ENCODE measurements at places on chromosomes 1 and 21.

DNA sequence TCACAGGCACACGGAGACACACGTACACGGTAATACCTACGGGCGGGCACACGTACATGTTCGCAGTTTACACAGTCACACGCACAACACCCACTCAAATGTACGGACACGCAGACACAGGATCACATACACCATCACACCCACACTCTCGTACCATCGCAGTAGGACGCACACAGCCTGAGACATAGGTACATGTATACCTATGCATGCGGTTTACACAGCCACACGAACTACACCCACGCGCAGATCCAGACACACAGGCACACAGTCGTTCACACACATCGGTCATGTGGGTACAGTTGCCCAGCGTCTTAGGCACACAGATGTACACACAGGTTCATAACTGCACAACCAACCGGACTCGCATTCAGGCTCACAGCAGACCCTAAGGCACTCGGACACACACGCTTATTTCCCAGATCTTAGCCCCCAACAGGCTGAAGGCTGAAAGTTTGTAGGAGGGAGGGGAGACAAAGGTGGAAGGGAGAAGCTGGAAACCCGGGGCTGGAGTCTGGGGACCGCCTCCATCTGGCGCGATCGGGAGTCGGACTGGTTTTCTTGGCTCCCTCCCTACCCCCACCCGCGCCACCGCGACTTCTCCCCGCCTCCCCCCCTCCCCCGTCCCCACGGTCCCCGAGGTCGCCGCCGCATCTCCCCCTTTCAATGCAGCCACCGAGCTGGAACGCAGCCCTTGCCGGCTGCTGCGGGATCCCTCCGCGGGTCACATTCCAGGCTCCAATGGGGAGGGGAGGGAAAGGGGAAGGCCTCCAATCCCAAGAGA, 51.9 kb upstream of the SYNC start:
- DNase-seq: no peak

DNA sequence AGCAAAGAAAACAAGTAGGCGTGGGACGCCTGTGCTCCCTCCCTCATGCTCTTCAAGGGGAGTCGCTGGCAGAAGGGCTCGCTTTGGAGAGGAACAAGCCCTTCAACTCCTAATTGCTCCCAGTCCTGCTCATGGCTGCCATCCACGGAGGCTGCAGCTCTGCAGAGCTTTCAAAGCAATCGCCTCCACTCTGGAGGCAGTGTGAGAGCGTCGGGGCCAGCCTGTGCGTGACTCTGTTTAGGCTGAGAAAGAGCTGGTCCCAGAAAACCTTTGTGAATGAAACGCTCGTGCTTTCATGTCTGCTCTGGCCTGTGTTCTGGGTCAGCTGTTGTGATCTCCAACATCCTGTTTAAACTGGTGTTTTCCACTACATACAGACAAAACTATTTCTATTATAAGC, 23.9 kb upstream of the RUNX1 start:
- DNase-seq: no peak

DNA sequence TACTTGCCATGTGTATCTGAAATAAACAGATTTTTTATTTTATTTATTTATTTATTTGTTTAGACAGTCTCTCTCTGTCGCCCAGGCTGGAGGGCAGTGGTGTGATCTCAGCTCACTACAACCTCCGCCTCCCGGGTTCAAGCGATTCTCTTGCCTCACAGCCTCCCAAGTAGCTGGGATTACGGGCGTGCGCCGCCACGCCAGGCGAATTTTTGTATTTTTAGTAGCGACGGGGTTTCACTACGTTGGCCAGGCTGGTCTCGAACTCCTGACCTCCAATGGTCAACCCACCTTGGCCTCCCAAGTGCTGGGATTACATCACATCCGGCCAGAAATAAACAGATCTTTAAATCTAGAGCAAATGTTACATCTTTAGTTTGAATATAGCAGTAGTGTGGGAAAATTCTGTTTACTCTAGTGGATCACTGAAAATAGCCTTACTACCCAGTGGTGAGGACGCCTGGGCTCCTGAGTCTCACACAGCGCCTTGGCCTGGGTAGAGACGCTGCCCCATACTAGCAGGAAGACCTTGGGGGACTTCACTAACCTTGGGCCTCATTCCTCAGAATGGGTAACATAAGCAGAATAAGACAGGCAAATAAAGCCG, 709 bp downstream of the GART start:
- no peak for DNase-seq

- no peak for DNase-seq
Measured at GRCh38 chr1:48619539-48619938, 147.5 kb upstream of the SPATA6 start.

- DNase-seq: no peak
Measured at GRCh38 chr1:243927381-243927780, 77.3 kb upstream of the AKT3 start.

- DNase-seq: no peak
Measured at GRCh38 chr1:232629250-232630046, 485 bp downstream of the SIPA1L2 start.

DNA sequence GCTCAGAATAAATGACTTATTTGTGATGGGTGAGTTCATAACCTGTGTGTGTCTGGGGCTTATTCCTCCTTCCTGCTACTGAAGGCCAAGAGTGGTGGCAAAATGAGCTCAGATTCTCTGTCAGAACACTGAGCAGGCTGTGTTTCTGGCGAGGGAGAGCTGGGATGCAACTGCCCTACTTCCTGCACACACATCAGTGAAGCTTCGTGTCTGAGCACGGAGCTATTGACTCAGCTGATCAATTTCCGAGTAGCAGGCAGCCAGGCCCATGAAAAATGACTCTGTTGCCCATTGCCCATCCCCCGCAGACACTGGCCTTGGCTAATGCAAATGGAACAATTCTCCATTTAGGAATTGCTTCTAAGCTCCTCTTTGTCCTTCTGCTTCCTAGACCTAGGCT, 27.7 kb downstream of the TNR start:
- DNase-seq: no peak

- no peak for DNase-seq
Measured at GRCh38 chr1:59816318-59816878, 1.6 kb downstream of the HOOK1 start.

- no peak for DNase-seq
Measured at GRCh38 chr1:182447660-182448059, 2.3 kb upstream of the RGSL1 start.

GRCh38 chr1:220572416-220572815, 44.5 kb downstream of the MARK1 start:
- no peak for DNase-seq

GRCh38 chr1:182149411-182149965, 88.0 kb upstream of the ZNF648 start:
- no peak for DNase-seq

GRCh38 chr1:19080721-19081120, 124.2 kb upstream of the IFFO2 start:
- DNase-seq: no peak

DNA sequence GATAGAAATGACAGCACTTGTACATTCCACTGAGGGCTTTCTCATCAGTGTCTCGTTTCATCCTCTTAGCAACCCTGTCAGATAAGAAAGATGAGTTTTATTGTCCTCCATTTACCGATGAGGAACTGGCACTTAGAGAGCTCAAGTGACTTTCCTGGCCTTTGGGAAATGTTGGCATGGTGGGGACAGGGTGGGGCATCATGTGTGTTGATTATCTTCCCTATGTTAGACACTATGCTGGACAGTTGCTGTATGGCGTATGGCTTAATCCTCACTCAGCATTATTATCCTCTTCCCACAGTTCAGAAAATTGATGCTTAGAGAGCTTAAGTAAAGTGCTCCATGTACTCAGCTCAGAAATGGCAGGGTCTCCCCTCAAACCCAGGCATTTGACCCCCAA, 163.2 kb downstream of the CAMTA1 start:
- no peak for DNase-seq

- DNase-seq: no peak
Measured at GRCh38 chr1:44924835-44925464, 61.4 kb downstream of the EIF2B3 start.

DNA sequence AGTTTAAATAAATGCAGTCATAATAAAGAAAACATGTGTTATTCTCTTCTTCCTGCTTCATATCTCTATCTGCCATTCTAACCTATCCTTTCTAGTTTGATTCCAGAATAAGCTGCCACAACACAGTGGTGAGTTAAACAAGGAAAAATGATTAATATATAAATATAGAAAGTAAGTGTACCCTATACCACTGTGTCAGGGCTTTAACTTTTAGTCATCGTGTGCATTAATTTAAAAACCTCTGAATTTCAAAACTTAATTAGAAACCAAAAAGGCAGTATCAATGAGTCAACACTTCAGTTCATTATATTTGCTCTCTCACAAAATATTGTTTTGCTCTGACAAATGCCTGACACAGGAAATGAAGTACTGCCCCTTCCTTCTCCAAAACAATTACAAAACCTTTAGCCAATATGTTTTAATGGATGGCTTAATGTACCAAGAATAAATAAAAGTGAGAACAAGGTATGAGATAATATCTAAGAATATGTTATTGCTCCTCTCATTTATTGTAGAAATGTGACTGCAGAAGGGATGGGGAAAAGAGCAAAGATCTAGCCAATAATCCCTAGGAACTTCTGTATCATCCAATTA, 634.8 kb downstream of the KCNT2 start:
- peak; percentile 1 for DNase-seq

- no peak for DNase-seq
Measured at GRCh38 chr1:36534711-36535412, 52.1 kb upstream of the CSF3R start.

GRCh38 chr1:204171751-204172178, 5.6 kb upstream of the REN start:
- DNase-seq: no peak

DNA sequence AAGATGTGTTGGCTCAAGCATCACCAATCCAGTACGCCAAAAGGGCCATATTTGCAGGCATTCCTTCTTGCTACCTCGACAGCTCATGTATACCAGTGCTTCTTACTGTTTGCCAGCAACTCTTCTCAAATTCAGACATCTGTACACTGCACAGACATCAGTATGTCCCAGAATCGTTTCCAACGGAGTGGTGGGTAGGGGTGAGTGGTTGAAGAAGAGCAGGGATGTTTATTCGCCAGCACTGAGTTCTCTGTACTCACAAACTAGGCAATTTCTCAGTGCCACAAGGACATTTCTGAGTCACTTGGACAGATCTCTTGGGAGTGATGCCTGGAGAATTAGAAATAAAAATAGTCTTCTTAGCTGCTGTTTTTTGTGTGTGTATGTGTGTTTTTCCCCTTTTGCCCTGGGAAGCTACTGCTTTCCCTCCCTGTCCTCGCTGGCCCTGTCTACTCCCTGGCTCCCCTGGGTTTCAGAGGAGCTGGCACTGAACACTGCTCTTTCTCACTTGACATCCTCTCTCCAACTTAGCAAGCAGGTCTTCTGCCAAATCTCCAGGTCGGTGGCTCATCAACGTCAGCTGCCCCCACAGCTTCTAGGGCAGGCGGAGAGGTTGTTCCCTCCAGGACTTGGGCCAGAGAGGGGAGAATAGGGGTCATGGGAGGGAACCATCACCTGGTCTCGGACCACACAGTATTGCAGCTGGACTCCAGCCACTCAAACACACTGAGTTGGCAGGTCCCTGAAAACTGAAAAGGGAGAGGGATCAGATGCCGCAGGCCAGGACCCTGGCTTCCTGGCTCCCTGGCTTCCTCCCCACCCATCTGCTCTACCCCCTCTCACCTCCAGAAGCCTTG, 90.5 kb downstream of the NMNAT2 start:
- DNase-seq: no peak

DNA sequence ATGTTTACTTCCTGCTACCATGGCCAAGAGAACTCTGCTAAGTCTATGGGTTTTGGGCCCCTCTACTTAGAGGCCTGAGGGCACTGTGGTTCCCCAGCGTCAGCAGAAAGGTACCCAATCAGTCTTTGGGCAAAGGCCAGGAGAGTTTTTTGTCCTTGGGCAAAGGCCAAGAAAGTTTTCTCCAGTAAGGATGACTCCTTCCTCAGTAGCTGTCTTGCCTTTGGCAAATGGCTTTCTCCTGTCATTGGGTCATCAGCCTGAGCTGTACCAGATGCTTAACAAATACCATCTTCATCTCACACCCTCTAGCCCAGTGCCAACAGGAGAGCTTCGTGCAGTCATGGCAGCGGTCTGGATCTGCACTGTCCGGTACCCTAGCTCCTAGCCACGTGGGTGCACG, 199.3 kb upstream of the TMEM51 start:
- DNase-seq: no peak

DNA sequence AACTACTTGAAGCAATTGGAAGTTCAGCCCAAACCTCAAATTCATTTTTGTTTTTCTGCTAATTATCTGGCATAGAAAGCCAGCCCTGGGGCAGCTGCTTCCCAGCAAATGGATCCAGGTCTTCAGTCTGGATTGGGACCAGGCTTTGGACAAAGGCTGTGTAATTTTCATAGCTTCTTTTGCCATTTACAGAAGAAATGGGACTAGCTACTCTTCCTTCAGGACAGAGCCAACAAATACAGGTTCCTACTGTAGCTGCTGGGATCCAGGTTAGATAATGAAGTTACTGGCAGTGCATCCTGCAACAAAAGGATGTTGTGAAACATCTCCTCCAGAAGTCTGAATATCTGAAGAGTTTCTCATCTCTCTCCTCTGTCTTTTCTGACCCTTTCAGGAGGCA, 171.5 kb upstream of the CAMK1G start:
- no peak for DNase-seq

GRCh38 chr1:23638786-23639241, 52.8 kb upstream of the RPL11 start:
- DNase-seq: no peak

- no peak for DNase-seq
Measured at GRCh38 chr1:995665-996633, 3.9 kb downstream of the HES4 start.

DNA sequence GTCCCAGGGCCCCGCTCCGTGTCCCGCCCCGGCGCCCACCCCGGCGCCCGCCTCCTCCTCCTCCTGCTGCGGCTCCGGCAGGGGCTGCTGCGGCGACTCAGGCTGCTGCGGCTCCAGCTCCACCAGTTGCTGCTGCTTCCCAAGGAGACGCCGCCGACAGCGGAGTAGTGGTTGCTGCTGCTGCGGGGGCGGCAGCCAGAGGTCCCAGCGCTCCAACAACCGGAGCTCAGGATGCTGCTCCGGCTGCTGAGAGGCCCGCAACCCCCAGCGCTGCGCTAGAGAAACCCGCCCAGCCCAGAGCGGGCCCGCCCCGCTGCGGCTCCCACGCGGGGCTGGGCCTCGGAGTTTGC, 1.1 kb downstream of the CRCT1 start:
- no peak for DNase-seq

GRCh38 chr1:156539818-156540355, 32.5 kb downstream of the IQGAP3 start:
- no peak for DNase-seq

All from LNCaP clone FGC (cell line).